ENCODE measurements at places on chromosomes 1 and 21.

DNA sequence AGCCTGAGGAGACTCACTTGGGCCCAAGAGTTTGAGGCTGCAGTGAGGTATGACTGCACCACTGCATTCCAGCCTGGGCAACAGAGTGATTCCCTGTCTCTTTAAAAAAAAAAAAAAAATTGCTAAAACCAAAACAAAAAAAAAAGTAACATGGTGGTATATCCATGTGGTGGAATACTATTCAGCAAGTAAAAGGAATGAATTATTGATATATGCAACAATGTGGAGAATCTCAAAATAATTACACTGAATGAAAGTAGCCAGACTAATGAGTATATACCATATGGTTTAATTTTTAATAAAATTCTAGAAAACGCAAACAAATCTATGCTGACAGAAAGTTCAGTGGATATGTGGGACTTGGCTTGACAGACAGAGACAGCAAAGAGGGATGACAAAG is 80.3 kb upstream of the DMRTA2 start:
- DNase-seq: no peak

DNA sequence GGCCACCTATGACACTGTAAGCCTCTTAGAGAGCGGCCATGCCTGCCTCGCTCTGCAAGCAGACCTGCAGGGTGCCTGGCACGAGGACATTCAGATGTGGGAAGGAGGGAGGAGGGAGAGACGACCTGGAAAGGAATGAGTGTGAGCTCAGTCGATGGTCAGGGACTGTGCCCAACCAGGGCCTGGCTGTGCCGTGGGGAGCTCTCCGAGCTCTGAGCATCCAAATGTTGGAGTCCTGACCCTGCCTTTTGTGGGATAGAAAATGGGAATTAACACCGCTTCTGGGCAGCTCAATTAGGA is 7.3 kb downstream of the CSTB start:
- no peak for DNase-seq

GRCh38 chr1:234515821-234516241 is 36.9 kb upstream of the TARBP1 start:
- DNase-seq: no peak

DNA sequence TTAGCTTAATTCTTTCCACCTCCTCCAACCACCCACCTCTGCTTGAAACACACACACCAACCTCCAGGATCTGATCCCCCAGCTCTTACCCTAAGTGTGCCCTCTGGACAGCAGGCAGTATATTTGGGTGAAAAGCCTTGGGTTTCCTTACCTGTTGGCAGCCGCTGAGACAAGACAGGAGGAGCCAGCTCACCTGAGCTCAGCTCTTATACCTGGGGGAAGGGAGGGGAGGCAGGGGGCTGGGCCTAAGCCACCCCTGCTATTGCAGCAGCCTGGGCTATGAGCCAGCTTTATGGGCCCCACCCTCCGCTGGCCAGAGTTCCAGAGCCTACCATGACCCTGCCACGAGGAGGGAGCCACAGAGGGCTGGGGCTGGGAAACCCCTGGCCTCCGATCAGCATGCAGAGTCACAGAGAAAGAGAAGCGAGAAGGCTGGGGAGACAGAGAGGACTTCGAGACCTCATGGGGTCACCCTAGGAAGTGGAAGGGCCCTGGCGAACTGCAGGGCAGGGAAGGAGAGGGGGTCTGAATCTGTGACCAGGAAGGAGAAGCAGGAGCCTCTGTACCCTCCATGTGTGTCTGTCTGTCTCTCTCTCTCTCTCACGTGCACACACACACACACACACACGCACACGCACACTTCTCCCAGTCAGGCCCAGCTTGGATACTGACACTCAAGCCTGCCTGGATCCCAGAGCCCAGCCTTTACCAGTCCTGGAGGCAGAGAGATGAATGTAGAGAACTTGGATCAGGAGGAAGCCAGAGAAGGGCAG is at the start of gene S100A14:
TSS of gene S100A14 (minus strand) at position 182 of the 773 bp plus-strand sequence. CDS start 467 bp downstream, outside the sequence.
- no peak for DNase-seq

- DNase-seq: no peak
Measured at GRCh38 chr1:108551137-108551862, 8.6 kb upstream of the EEIG2 start.

DNA sequence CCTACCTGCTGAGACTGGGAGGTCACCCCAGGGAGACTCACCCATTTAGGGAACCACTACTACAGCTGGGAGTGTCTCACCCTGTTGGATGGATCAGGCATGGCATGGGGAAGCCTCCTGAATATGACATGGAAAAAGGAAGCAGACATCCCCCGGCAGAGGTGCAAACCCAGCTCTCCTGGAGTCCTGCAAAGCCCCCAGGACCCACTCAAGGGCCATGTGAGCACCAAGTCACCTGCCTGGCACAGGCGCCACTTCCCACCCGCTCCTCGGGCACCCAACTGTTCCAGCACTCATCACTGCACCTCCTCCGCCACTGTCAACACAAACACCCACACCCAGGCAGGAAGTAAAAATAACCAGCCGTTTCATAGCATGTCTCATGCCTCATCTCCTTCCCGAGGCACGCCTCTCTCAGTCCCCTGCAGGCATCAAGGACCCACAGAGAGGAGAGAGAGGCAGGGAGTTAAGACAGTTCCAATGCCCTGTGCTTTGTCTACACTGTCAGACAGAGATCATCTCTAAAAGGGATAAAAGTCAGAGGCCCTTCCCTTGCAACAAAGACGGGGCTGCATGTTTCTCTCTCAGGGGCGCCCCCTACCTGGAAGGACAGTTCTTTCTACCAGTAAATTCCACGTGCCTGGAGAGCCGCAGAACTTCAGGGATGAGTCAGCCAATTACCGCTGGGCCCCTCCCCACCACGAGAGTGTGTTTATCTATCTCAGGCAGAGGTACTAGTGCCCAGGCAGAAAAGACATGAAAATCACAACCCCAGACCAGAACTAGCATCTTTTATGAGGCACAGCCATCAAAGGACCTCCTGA is 150.1 kb upstream of the SOD1 start:
- DNase-seq: peak; percentile 75

DNA sequence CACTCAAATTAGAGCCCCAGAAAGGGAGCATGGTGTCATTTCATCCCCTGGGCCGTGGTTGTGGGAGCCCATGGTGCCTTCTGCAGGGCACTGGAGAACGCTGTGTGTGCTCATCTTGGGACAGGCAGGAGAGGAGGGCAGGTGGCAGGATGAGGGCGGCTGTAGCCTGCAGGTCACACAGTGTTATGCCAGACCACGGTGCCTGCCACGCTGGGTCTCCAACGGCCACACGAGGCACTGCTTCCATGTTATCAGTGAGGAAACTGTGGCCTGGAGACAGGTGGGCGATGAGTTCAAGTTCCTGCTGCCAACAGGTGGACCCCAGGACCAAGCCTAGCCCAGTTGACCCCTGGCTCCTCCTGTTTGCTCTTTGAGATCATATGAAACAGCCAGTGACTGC is 21.0 kb downstream of the ABCG1 start:
- no peak for DNase-seq

DNA sequence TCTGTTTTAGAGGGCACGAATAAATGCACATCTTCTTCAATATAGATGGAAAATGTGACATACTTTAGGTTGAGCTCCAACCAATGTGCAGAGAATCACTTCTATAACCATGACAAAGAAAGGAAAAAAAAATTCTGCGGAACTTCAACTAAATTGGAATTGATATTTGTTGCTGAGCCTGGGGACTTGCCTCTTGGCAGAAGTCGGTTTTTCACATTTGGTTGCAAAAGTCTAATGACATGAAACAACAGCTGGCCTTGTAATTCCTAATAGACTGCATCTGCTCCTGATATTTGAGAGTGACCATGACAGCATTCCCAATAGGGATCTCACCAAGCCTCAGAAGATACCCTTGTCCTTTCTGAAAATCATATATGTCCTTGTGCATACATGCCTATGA is 112.8 kb downstream of the PRRX1 start:
- no peak for DNase-seq

DNA sequence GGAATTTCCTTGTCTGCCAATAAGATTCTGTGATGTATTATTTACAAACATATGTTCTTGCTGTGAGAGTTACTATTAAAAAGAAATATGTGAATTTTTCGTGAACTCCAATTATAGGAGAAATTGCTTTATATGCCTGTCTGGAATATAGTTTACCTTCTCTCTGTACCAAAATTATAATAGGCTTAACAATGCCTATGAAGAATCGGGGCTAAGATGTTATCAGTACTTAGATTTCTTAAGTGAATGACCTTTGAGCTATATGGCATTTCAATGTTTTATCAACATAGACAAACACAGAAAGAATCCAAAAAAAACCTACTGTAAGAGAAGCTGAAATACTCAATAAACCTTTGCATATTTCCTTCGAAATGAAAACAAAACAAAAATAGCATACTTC is 323.1 kb upstream of the ADAMTS5 start:
- no peak for DNase-seq

GRCh38 chr1:15803380-15803779 is 4.1 kb downstream of the UQCRHL start:
- DNase-seq: no peak

DNA sequence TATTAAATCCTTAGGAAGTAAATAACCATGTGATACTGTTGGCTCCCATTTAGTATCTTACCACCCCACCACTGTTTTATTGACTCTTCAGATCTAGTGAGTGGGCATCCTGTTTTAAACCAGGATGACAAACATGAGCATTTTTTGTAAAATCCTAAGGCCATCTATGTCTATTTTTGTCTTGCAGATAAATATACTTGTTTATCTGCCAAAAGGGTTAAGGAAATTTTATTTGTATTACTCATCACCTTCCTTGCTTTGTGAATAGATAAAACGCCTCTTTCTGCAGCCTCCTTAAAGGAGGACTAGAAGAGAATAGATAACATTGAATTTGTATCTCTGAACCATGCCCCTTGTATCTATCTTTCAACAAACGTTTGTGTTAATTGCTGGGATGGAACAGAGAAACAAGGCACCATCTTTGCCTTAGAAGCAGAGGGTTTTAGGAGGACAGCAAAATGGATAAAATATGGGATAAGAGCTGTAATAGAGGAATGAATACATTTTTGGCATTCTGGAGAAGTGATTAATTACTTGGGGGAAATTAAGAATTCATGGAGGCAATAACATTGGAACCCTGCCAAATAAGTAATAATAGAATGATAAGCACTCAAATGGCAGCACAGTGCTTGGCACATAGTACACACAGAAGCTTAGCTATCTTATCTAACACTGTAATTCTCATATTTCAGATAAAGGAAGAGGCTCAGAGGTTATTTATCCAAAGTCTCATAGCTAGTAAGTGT is 14.7 kb downstream of the YTHDF2 start:
- no peak for DNase-seq

GRCh38 chr1:221782477-221782876 is 40.6 kb upstream of the DUSP10 start:
- DNase-seq: no peak

DNA sequence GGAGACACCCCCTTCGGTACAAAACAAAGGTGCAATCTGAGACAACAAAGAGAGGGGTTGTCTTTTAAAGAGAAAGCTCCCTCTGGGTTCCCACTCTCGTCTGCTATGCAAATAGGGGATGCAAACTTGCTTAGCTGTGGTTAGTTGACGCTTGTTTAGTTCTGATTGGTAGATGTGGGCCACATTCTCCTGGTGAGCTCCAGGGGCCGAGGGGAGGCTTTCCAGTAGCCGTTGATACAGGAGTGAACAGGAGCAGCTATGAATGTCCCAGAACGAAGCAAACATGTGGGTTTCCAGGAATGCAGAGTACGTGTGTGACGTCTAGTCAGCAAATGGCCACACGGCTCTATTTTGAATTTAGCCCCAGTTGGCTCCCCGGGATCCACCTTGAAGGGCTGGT is 14.7 kb downstream of the TFF2 start:
- DNase-seq: no peak

DNA sequence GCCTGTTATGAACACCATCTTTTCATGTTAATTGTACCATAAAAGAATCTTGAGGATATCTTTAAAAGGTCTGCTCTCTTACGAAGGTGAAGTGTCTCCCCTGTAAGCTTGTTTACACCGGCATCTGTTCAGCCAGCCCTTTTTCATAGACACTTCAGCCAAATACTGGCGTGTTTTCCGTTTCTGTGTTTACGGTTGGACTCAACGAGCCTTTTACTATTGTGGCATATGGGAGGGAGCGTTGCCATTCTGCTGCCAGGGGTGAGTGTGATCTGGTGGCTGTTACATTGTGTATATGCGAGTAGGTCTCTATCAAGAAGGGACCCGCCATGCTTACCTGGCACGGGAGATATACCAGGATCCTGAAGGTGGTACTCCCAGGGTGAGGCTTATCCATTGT is 433.8 kb downstream of the CAMTA1 start:
- no peak for DNase-seq

- no peak for DNase-seq
Measured at GRCh38 chr21:25708467-25709065, 26.1 kb downstream of the ATP5PF start.

- no peak for DNase-seq
Measured at GRCh38 chr1:208242941-208243526, 1.1 kb downstream of the PLXNA2 start.

- peak; percentile 65 for DNase-seq
Measured at GRCh38 chr1:111222308-111223125, 5.0 kb upstream of the CHI3L2 start.

GRCh38 chr21:39208624-39209333 is 25.5 kb upstream of the PSMG1 start:
- DNase-seq: no peak

- no peak for DNase-seq
Measured at GRCh38 chr1:44803062-44803311, 2.8 kb downstream of the PLK3 start.

DNA sequence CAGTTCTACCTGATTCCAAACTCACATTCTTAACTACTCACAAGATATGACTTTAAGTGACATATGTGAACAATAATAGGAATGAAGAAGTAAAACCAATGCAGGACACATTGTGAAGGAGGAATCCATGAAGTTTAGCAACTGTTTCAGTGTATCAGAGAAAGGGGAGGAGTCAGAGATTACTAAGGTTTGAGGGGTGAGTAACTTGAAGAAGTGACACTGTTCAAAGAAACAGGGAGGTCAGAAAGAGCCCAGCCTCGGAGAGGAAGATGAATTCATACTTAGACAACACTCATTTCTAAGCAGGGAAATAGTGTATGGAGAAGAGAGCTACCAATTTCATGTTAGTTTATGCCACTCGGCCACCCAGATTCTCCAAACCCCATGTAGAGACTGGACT is 28.2 kb upstream of the RPF1 start:
- DNase-seq: no peak

GRCh38 chr21:15255763-15256162 is 191.0 kb upstream of the NRIP1 start:
- DNase-seq: no peak
